ENCODE measurements at places on chromosomes 4 and X.

DNA sequence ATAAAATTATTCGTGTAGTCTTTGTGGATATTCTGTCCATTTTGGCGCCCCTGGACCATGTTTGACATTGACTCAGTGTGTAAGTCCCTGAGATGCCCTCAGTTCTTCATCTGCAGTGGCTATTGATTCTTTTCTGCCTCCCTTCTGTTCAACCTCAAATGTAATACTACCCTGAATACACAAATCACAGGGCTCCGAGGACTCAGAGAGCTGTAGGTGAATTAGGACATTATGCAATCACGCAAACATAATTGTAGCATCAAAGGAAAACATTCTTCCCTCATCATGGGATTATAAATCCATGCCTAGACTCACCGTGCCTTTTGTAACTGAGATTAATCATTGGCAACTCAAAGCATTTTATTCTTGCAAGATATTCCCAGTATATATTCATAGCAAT lies 161.4 kb upstream of the PACRGL start:
- DNase-seq = no peak

GRCh38 chr4:48114412-48114811 lies 19.6 kb downstream of the TXK start:
- DNase-seq = no peak

- no peak for DNase-seq
These were observed 19.4 kb downstream of the MTM1 start for GRCh38 chrX:150587585-150588503.

DNA sequence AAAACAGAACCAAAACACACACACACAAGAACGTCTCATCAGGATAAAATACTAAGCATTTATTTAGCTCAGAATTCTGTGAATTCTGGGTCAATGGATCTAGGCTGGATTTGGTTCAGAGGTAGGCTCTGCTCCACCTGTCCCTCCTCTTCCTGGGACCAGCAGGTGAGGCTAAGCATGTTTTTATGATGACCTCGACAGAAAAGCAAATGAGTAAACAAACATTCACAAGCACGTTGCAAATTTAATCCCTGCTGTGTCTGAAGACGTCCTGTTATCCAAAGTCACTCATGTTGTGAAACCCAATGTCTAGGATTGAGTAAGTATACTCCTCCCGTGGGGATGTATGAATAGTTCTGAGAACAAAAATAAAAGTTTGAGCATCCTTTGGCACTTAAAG lies 371.4 kb upstream of the TECRL start:
- DNase-seq = no peak

- DNase-seq = no peak
These were observed 106.3 kb upstream of the EOLA2 start for GRCh38 chrX:150044556-150044955.

GRCh38 chr4:155353923-155354540 lies 22.7 kb downstream of the MAP9 start:
- no peak for DNase-seq

DNA sequence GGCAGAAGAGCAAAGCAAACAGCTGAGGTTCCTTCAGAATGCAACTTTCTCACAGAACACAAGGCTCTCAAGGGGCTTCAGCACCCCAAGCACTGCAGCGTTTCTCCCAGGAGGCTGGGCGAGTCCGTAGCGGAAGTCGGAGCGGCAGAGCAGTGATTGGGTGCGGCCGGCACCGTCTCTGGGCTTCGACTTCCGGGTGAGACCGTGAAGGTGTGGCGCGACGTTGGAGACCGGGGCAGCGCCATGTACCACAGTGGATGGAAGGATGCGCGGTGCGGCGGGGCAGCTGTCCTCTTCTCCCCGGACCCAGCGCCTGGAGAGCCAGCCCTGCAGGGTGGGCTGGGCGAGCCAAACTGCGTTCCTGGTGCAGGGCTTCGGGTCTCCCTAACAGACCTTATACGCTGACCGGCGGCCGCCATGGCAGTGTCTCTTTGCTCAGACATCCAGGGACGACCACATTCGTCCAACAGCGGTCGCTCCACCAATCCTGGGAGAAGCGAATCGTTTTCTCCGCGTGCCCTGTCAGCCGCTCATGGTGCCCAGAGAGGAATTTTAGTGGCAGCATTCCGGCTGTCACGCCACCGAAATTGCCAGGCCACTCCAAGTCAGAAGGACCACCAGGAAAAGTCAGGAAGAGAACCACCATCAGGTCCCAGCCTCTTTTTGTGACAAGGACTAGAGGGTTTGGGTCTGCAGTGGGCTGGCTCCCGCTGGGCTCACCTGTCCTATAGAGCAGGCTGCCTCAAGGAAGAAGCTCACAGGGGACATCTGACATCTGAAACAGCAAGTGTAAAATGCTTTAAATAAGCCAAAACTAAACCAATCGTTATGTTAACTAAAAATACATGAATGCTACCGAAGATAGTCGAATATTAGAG lies 20.5 kb downstream of the TRIM61 start:
- DNase-seq = no peak

- no peak for DNase-seq
These were observed 104.7 kb upstream of the SMIM10 start for GRCh38 chrX:134886002-134886596.

Measured in 8988T (cell line).